ENCODE measurements at places on chromosomes 4 and X.

DNA sequence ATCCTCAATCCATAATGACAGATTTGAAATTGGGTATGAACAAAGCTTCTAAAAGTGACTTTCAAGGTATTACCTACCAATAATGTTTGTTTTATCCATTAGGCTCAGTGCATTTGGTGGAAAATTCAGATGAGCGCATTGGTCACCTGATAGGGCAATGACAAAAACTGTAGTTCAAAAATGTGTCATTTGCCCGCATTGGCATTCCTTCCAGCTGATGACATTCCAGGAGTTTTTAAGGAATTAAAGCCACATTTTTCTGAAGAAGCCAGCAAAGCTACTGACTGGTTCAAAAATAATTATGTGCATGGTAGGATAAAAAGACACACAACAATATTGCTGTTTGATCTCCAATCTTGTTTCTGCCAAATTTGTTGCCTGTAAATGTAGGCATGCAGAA lies 473.4 kb upstream of the CPEB2 start:
- no peak for DNase-seq

GRCh38 chr4:102781570-102781969 lies 20.8 kb upstream of the MANBA start:
- DNase-seq, result no peak

GRCh38 chrX:9327747-9328145 lies 137.1 kb upstream of the TBL1X start:
- DNase-seq, result no peak

DNA sequence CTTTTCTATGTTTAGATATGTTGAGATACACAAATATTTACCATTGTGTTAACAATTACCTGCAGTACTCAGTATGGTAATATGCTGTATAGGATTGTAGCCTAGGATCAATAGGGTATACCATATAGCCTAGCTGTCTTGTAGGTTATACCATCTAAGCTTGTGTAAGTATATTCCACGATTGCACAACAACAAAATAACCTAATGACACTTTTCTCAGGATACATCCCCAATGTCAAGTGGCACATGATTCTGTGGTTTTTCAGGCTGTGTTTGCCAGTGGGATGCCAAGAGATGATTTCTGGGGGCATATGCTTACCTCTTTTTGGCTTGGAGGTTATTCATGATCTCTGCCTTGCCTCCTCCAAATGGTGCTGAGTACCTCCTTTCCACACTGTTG lies 247.2 kb upstream of the CENPE start:
- no peak for DNase-seq

DNA sequence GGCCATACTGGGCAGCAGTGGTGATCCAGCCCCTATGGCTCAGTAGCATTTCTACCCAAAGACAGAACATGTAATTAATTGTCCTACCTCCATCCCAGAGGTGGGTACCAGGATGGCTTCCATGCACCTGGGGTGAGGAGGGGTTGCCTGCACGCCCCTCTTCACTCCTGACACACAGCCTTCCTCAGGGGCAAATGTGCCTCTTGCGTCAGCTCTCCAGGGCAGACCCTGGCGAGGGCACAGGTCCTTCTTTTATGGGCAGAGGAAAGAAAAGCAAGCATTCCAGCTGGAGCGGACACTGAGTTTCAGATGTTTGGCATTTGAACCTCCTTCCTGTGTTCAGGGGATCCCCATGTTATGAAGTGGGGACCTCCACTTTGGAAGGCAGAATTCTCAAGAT lies 95.6 kb downstream of the PHKA2 start:
- no peak for DNase-seq

DNA sequence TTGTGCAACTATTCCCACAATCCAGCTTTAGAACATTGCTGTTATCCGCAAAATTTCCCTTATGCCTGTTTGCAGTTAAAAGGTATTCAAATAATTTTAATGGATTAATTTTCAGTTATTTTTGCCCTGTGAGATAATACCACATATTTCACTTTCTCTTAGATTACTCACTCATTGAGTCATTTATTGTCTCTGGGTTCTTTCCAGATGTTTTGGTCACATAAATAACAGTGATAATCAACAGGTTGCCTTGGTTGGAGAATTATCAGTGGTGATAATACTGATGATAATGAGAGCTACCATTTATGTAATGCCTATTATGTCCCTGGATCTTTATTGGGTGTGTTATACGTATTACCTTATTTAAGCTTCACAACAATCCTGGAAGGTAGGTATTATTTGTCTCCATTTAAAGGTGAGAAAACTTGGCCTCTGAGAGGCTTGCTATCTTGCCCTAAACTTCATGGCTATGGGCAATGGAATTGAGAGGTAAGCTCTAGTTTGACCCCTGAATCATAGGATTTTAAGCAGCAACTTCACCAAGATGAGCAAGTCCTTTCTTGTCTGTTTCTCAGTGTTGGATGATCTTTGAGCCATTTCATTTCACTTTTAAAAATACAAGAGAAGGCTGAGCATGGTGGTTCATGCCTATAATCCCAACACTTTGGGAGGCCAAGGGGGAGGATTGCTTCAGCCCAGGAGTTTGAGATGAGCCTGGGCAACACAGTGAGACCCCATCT lies 87.4 kb downstream of the KIT start:
- no peak for DNase-seq
